Activated CD4-positive, CD25-positive, alpha-beta regulatory T cell treated with anti-CD3 and anti-CD28 coated beads, Interleukin-2, amount 50 U/mL, for 24 hours (primary cell): ENCODE measurements at places on chromosomes 11 and 22.

DNA sequence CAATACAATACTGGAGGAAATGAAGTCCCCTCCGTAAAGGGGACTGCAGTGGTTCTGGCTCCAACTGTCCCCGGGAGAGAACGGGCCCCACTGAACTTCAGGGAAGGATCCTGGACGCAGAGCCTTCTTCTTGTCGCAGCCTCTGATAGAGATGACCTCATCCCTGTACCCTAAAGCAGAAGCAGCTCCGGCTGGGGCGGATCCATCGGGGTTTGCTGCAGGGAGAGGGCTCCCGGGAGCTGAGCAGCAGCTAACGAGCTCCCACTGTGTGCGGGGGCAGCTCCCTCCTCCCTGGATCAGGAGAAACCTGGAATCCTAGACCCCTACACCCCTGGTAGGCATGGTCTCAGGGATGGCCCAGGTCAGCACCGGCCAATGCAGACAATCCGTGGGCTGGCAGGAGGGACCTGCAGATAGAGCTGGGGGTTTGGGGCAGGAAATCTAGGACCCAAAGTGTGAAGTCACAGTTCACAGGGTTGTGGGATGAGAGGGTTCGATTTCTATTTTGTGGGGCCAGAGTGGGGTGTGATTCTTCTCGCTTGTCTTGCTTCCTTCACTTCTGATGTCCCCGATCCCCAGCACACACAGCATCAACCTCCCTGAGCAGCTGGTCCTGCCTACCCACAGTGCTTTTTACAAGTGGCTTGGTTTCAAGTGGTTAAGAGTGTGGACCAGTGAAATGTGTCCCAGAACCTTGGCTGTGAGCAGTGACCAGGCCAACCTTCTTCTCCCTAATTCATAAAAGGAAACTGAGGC is 12.9 kb downstream of the KIAA0930 start:
- no peak for ATAC-seq

GRCh38 chr11:23021287-23021863 is 161.1 kb upstream of the CCDC179 start:
- ATAC-seq, result no peak

DNA sequence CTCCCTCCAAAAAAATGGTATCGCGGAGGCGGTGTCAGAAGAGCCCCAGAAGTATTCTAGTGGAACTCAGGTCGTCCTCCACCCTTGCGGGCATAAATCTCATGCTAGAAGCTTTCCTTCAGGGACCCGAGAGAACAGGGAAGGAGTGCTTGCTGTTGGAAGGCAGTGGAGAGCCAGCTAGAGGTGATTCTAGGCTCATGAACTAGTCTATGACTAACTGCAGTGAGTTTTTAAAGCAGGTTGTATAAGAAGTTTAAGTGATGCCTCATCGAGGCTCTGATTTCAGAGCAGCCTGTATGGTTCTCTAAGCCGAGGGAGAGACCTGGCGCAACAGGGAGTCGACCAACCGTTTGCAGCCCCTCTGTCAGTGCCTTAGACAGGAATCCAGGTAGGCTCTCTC is 85.7 kb downstream of the TBC1D22A start:
- no peak for ATAC-seq

DNA sequence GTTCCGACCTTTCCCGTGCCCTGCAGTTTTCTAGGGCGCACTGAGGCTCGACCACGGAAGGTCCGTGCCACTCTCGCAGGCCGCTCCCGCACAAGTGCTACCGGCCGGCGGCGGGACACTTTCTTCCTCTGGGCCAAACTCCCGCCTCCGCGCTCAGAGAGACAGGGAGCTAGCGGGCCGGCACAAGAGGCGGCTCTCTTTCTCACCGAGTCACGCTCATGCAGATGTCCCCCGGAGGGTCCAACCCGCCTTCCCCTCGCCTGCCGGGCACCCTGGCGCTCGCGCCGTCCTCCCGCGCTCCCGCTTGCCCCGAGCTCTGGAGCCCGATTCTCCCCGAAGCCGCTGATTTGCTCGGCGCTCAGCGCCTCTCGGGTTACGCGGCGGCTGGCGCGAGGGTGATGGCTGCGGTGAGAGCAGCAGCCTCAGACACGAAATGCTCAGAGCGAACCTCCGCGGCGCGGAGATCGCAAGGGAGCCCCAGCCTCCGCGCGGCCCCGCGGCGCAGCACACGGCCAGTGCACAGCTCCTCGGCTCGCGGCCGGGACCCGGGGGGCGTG is 1.0 kb downstream of the LMO1 start:
- ATAC-seq, result peak; percentile 33

DNA sequence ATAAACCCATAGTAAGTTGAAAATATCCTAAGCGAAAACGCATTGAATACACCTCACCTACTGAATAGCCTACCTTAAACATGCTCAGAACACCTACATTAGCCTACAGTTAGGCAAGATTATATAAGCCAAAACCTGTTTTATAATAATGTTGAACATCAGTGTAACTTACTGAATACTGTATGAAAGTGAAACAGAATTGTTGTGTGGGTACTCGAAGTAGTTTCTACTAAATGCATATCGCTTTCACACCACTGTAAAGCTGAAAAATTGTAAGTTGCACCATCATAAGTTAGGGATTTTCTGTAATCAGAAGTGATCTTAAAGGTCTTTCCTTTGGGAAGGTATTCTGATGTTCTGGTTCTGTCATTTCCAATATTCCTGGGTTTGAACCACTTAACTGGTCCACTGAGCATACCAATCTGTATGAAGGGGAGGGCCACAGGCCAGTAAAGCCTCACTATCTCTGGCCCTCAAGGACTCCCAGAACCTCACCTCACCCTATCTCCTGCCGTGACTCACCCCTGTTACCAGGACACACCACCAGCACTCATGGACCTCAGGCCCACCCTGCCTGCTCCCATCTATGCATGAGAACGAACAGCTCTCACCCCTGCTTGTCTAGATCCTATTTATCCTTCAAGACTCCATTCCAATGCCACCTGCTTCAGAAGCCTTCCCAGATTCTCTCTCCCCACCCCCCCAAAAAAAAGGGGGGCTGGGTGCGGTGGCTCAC is 70.0 kb downstream of the NAT10 start:
- ATAC-seq, result peak; percentile 26

GRCh38 chr11:123166071-123166559 is 28.9 kb downstream of the CLMP start:
- ATAC-seq, result no peak

DNA sequence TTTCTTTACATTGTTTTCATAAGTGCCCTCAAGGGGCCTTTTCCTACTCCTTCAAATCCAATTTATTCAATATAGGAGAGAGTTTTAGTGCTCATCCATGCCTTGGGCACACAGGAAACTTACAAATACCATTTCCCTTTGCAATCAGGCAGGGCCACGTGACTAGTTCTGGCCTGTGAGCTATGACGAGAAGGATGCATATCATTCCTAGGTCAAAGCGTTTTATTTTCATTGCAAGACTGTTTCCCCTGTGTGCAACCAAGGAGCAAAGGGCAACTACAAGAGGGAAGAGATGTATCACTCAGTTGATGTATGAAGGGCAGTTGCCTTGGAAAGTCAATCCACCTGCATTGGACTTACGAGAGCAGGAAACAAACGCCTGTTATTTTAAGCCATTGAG is 1.9 kb upstream of the TRAF6 start:
- ATAC-seq, result no peak

- no peak for ATAC-seq
These were observed 247.3 kb downstream of the MN1 start for GRCh38 chr22:27554106-27554811.

GRCh38 chr11:69915501-69916250 is 96.5 kb upstream of the FGF3 start:
- ATAC-seq, result no peak

DNA sequence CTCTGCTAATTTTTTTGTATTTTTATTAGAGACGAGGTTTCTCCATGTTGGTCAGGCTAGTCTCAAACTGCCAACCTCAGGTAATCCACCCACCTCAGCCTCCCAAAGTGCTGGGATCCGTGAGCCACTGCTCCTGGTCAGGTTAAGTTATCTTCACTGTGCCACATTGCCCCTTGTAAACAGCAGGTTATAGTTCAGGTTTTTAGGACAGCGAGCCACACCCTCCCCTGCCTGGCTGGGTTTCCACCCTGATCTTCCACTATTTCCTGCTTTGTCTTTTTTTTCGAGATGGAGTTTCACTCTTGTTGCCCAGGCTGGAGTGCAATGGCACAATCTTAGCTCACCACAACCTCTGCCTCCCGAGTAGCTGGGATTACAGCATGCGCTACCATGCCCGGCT is 16.1 kb downstream of the ACO2 start:
- ATAC-seq, result no peak

DNA sequence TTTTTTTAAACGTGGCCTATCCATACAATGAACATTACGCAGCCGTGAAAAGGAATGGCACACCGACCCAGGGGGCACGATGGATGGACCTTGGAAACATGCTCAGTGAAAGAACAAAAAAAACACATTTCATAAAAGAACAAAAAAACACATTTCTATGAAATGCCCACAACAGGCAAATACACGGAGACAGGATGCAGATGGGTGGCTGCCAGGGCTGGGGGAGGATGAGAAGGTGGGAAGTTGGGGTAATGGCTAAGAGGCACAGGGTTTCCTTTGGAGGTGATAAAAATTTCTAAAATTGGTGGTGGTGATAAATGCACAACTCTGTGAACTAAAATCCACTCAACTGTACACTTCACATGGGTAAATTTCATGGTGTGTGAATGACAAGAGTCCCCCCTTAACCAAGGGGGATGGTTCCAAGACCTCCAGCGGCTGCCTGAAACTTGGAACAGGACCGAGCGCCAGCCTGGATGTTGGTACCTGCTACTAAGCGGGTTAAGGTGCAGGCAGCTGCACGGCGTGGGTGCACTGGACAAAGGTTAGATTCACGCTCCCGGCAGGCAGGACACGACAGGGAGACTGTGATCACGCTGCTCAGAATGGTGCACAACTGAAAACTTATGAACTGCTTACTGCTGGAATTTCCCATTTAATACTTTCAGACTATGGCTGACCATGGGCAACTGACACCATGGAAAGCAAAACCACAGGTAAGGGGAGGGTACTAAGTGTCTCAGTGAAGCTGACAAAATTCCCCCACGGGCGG is 16.5 kb downstream of the BRD1 start:
- no peak for ATAC-seq

DNA sequence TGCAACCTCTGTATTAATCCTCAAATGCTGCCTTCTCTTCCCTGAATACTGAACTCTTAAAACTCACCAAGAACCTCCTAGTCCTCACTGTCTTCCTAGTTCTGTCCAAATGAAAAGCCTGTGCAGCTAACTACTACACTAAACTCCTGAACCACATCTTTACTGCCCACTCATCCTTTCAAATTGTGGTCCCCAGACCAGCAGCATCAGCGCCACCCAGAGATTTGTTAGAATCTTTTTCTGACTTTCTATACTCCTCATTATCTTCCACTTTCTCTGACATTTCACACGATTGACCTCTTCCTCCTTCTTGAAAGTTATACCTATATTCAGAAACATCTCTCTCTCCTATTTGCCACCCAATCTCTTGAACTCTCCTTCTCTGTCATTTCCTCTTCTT is 461.3 kb downstream of the DLG2 start:
- ATAC-seq, result no peak

GRCh38 chr11:98227278-98227677 is 793.5 kb upstream of the CNTN5 start:
- no peak for ATAC-seq

DNA sequence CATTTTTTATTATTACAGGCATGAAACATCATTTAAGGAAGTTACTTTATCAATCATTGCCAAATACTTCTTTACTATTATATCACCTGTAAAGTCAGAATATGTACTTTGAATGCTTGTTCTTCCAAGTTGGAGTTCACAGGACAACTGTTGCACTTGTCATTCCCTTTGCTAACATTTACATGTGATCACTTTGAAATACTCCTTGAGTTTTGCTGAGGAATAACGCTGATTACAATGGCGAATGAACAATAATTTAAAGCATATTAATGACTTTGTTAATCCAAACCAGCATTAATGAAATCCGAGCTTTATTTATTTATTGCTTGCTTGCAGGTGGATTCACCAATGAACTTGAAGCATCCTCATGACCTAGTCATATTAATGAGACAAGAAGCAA is 20.2 kb downstream of the TTC17 start:
- no peak for ATAC-seq
